ENCODE measurements at places on chromosomes 11 and 22. TPM values are rescaled to one million over a fixed set of nuclear protein-coding genes. Genes with fewer than 3 reads are reported as not detected.

The DBX1 gene
- total RNA-seq: not detected

The ANKRD13D gene
- 20.6 TPM for total RNA-seq

The TMEM86A gene
- total RNA-seq: 1.2 TPM

The PRRG4 gene
- not detected for total RNA-seq

The CCND1 gene
- 57.2 TPM for total RNA-seq

The YPEL4 gene
- total RNA-seq: 1.0 TPM

The MPEG1 gene
- total RNA-seq: not detected

The F2 gene
- not detected for total RNA-seq

The SLC22A6 gene
- total RNA-seq: not detected

Measured in pericardium fibroblast (primary cell).